Omental fat pad (tissue), 4 donors: ENCODE measurements at places on chromosomes 2 and 18.

DNA sequence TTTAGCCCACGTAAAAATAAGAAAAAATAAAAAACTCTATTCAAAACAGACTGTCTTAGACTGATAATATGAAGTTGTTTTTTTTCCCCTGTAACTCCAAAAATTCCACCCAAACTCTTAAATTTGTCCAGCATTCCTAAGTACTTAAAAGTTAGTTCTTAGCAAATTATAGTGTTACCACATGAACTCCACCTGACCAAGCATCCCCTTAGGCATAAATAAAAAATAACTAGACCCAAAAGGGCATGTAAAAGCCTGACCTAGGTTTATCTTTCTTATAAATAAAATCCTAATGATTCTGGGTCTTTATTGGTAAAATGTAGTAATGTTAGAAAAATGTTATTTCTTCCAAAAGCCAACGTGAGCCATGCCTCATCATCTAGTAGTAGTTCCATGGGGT is 54.3 kb downstream of the TTC21B start:
- DNase-seq = no peak

GRCh38 chr2:19362094-19362754 is 3.8 kb upstream of the OSR1 start:
- no peak for DNase-seq

DNA sequence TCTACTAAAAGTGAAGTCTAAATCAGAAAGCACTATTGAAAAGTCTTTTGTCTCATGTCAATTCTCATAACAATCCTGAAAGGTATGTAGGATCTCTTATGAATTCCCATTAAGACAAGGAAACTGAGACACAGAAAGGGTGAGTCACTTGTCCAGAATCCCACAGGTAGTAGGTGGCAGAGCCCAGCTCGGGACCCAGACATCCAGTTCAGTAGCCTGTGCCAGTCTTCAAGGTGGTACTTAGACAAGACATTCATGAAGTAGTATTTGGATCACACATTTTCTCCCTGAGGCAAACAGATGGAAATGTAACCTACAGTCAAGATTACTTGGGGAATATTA is 14.8 kb upstream of the PARD3B start:
- no peak for DNase-seq

DNA sequence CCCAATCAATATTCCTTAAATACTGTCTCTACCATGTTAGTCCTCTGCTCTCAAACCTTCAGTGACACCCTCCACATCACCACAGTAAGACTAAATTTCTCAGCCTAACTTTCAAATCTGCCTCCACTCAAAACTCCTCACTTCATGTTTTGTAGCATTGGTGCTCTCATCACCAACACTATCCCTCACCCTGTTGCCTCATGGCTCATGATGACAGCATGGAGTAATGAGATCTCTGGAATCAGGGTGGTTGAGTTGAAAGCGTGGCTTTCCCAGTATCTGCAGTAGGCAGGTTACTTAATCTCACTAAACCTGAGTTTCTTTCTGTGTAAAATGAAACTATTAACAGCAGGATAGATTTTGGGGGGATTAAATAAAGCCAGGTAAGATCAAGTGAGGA is 621.4 kb downstream of the NYAP2 start:
- no peak for DNase-seq

GRCh38 chr2:3651691-3652648 is 6.0 kb upstream of the ALLC start:
- DNase-seq = no peak

- no peak for DNase-seq
Measured at GRCh38 chr2:82675186-82675585, 1783.9 kb downstream of the SUCLG1 start.

DNA sequence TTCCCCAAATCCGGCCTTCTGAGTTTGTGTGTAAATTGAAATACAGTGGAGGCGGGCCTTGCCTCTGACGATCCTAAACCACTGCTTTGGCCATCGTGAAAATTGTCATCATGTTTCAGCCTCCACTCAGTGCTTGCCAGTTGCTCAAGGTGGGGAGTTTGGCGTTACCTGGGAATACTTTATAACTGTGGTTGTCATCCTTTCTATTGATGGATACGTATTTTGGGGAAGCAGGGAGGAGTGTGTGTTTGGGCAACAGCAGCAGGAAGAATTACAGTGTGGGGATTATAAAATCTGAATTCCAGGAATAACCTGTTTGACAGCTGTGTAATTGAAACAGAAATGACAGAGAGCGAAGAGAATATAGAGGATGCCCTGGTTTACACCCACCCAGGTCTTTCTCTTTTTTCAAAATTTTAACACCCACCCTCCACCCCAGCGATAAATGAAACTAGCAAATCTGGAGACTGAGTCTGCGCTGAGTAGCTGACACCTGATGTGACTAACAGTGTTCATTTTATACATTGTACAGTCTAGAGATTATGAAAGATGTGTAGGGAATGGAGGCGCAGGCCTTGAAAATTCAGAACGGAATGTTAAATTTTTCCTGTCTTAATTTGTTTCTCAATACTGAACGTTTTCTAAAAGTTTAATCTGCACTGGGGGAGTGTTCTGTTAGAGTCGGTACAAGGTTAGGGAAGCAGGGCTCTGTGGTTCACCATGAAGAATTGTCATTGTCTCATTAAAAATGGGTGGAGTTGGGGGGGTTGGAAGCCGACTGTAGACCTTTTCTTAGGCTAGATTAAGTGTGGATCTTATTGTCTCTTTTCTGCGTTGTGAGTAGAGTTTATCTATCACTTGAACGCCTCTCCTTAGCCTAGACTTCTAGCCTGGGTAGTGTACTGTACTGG is 1.6 kb downstream of the MAP4K4 start:
- no peak for DNase-seq

GRCh38 chr2:18899725-18900124 is 310.4 kb upstream of the NT5C1B start:
- no peak for DNase-seq
